Ovary (tissue), 10 donors: ENCODE measurements at places on chromosomes 5 and 9. TPM values are rescaled to one million over a fixed set of nuclear protein-coding genes. Genes with fewer than 3 reads are reported as not detected.

DNA sequence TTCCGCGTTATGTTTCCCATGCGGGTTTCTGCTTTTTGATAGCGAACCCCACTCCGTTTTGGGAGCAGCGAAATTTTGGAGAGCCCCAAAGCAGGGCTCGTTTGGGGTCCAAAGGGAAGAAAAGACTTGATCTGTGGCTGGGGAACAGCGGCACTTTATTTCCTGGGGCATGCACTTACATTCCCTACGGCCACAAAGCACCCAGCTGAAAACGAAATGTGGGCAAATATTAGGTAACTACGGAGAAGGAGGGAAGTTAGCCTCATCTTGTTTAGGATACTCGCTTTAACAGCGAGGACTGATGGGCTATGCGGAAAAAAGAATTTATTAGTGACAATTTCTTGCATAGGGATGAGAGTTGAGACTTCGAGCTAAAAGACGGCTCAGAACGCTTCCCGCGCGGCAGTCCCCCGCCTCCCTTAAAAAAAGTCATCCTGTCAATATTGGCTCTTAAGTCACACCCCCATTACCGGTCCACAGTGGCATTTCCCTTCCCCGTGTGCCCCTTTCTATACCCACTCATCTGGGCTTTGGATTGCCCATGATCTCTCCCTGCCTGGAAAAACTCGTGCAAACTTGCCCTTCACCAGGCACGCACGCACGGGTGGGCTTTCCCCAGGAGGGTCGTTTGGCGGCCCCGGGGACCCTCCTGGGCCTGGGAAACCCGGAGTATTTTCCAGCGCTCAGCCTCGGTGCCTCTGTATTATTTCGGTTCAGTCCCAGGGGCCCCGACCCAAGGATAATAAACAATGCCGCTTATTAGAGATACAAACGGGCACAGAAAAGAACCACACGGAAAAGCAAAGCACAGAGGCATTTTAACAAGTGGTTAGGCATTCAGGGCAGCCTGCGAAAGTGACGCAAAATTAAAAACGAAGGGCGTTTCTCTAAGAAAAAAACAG is 35.8 kb upstream of the NFIB start:
- peaks cover 4% of the 10 kb centered on the region for H3K4me1 ChIP-seq
- no peak overlapping the region for H3K27ac ChIP-seq
- H3K36me3 ChIP-seq = no peaks in the 10 kb centered on the region
- no peak for DNase-seq

ORM2 gene
- total RNA-seq = not detected

GRCh38 chr5:3530251-3530650 is 65.4 kb upstream of the IRX1 start:
- H3K4me3 ChIP-seq = no peak overlapping the region
- H3K27ac ChIP-seq = no peak overlapping the region
- no peak for DNase-seq
- H3K36me3 ChIP-seq = no peaks in the 10 kb centered on the region
- H3K4me1 ChIP-seq = no peaks in the 10 kb centered on the region
- H3K27me3 ChIP-seq = no peaks in the 10 kb centered on the region

- H3K27ac ChIP-seq = peak overlapping the region; percentile 93
- H3K27me3 ChIP-seq = no peaks in the 10 kb centered on the region
- no peaks in the 10 kb centered on the region for H3K36me3 ChIP-seq
Measured at GRCh38 chr9:16864649-16865434, 5.6 kb downstream of the BNC2 start.

- DNase-seq = no peak
- H3K36me3 ChIP-seq = no peaks in the 10 kb centered on the region
- H3K4me1 ChIP-seq = peaks cover 6% of the 10 kb centered on the region
- no peaks in the 10 kb centered on the region for H3K27me3 ChIP-seq
Measured at GRCh38 chr5:33272288-33272687, 168.5 kb upstream of the TARS1 start.

GRCh38 chr5:88660947-88661805 is 221.8 kb downstream of the MEF2C start:
- H3K4me3 ChIP-seq = peak overlapping the region; percentile 28
- no peaks in the 10 kb centered on the region for H3K4me1 ChIP-seq
- H3K27ac ChIP-seq = no peak overlapping the region
- no peaks in the 10 kb centered on the region for H3K27me3 ChIP-seq

DNA sequence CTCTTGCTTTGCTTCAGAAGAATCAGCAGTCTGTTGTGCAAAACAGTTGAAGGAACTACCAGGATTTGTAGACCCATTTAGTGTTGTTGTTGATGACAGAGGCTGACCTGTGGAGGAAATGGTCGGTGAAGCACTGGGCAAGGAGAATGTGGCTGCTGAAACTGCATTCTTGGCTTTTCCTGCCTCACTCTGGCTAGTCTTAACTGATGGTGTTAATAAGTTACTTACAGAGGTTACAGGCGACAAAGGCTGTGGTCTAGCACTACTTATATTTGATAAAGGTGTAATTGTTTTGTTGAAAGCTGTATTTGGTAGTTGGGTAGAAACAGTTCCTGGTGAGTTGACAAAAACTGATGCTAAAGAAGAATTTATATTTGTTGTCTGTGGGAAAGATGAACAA is 31.5 kb downstream of the MLANA start:
- no peak overlapping the region for H3K4me3 ChIP-seq
- H3K4me1 ChIP-seq = no peaks in the 10 kb centered on the region
- no peak overlapping the region for H3K27ac ChIP-seq
- H3K36me3 ChIP-seq = no peaks in the 10 kb centered on the region

- H3K27me3 ChIP-seq = no peaks in the 10 kb centered on the region
- no peak overlapping the region for H3K4me3 ChIP-seq
- no peaks in the 10 kb centered on the region for H3K36me3 ChIP-seq
- no peak overlapping the region for H3K27ac ChIP-seq
- peaks cover 16% of the 10 kb centered on the region for H3K4me1 ChIP-seq
Measured at GRCh38 chr5:78912811-78913210, 72.3 kb downstream of the ARSB start.

UBLCP1 gene
- 17.4 TPM for total RNA-seq

DNA sequence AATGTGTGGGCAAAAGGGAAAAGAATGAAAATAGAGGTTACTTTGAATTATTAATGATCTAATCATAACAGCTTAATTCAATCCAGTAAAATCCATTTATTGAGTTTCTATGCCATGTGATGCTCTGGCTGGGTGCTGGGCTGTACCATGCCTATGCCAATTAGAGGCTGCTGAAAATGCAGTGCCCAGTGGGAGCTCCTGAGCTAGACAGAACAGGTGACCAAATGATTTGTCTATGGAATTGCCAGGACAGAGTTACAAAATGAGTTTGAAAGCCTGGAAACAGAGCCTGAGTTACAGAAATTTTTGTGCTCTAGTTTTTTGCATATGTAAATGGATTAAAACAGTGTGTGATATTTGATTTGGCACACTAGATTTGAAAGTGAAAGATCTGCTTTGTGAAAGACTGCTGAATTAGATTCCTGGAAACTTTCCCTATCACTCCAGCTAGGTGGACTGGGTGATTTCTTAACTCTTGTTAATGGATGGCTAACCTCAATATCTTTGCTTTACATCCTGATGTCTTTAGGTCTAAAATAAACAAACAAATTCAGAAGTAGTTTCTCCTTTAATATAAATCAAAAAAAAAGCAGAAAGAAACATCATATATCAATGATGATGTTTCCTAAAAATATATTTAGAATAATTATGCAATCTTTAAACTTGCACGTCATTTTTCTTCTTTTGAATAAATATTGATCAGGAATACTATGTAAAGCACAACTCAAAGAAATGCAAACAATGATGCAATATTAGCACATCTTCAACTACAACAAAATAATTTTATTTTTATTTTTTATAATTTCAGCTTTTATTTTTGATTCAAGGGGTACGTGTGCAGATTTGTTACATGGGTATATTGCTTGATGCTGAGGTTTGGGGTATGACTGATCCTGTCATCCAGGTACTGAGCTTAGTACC is 194.8 kb upstream of the FBXL7 start:
- H3K4me3 ChIP-seq = no peak overlapping the region
- no peak for DNase-seq
- H3K27me3 ChIP-seq = no peaks in the 10 kb centered on the region

CAMSAP1 gene
- 62.6 TPM for total RNA-seq

GRCh38 chr5:87074934-87075541 is 192.6 kb upstream of the RASA1 start:
- H3K36me3 ChIP-seq = no peaks in the 10 kb centered on the region
- no peak overlapping the region for H3K4me3 ChIP-seq
- H3K4me1 ChIP-seq = no peaks in the 10 kb centered on the region
- H3K27ac ChIP-seq = no peak overlapping the region
- H3K27me3 ChIP-seq = no peaks in the 10 kb centered on the region

- no peak overlapping the region for H3K27ac ChIP-seq
- no peak overlapping the region for H3K4me3 ChIP-seq
- no peaks in the 10 kb centered on the region for H3K4me1 ChIP-seq
Measured at GRCh38 chr9:24044576-24044975, 218.5 kb upstream of the ELAVL2 start.

CDX1 gene
- total RNA-seq = 1.4 TPM

DNA sequence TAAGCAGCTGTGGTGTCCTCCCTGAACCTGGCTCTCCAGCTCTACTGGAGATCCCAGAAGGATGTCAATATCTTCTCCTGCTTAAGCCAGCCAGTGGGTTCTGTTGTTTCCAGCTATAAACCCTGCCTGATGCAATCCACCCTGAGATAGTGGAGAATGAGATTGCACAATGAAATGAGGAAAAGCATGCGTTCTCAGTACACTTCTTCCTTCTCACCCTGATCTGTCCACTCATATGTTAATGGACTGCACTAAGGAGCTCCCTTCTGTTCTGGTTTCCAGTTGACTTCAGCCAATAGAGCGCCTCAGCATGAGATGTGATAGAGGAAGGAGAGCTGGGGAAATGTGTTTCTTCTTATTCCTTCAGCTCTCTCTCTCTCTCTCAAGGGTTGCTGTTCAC is 40.0 kb upstream of the CDH6 start:
- no peak for DNase-seq
- no peaks in the 10 kb centered on the region for H3K27me3 ChIP-seq
- no peak overlapping the region for H3K27ac ChIP-seq

GRCh38 chr9:112878752-112879151 is 11.9 kb downstream of the SLC46A2 start:
- H3K4me3 ChIP-seq = no peak overlapping the region
- DNase-seq = no peak
- no peaks in the 10 kb centered on the region for H3K27me3 ChIP-seq
- no peaks in the 10 kb centered on the region for H3K36me3 ChIP-seq
- H3K4me1 ChIP-seq = no peaks in the 10 kb centered on the region

- no peak overlapping the region for H3K4me3 ChIP-seq
- no peaks in the 10 kb centered on the region for H3K36me3 ChIP-seq
- H3K4me1 ChIP-seq = no peaks in the 10 kb centered on the region
- DNase-seq = no peak
Measured at GRCh38 chr9:91428436-91428835, 4.8 kb upstream of the NFIL3 start.

- no peaks in the 10 kb centered on the region for H3K27me3 ChIP-seq
- no peaks in the 10 kb centered on the region for H3K36me3 ChIP-seq
- H3K4me3 ChIP-seq = no peak overlapping the region
- no peaks in the 10 kb centered on the region for H3K4me1 ChIP-seq
Measured at GRCh38 chr5:176339304-176339703, 22.3 kb downstream of the KIAA1191 start.

GRCh38 chr5:78979117-78979742 is 5.9 kb downstream of the ARSB start:
- no peak overlapping the region for H3K4me3 ChIP-seq
- H3K4me1 ChIP-seq = peaks cover 4% of the 10 kb centered on the region
- DNase-seq = no peak
- no peak overlapping the region for H3K27ac ChIP-seq
- no peaks in the 10 kb centered on the region for H3K27me3 ChIP-seq
- no peaks in the 10 kb centered on the region for H3K36me3 ChIP-seq
